Retinal pigment epithelial cell (primary cell): ENCODE measurements at places on chromosomes 5 and 9.

GRCh38 chr9:86052556-86053468 lies 46.5 kb downstream of the GOLM1 start:
- no peak for DNase-seq

DNA sequence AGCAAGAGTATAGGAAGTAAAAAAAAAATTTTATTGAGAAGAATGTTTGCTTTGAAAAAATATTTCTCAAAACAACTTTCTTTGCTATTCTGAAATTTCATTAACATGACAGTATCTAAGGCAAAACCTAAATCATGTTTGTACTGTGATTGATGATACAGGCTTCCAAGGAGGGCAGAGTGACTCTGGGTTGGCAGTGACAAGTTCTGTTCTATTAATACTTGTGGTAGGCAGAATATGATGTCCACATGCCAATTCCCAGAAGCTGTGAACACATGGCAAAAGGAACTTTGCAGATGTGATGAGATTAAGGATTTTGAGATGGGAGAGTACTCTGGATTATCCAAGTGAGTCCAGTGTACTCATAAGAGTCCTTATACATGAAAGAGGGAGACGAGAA lies 16.6 kb downstream of the CCDC125 start:
- DNase-seq: no peak

GRCh38 chr9:98807070-98807813 lies at the start of gene GALNT12:
GALNT12 (plus strand) TSS chr9:98807670; CDS start chr9:98807699, 29 bp downstream.
- DNase-seq: no peak

- no peak for DNase-seq
These were observed 111.6 kb downstream of the ARHGAP26 start for GRCh38 chr5:142881784-142882126.

GRCh38 chr5:5492087-5492933 lies 69.8 kb downstream of the ICE1 start:
- peak; percentile 9 for DNase-seq

- no peak for DNase-seq
These were observed 456.0 kb downstream of the PRDM9 start for GRCh38 chr5:23963449-23963848.

DNA sequence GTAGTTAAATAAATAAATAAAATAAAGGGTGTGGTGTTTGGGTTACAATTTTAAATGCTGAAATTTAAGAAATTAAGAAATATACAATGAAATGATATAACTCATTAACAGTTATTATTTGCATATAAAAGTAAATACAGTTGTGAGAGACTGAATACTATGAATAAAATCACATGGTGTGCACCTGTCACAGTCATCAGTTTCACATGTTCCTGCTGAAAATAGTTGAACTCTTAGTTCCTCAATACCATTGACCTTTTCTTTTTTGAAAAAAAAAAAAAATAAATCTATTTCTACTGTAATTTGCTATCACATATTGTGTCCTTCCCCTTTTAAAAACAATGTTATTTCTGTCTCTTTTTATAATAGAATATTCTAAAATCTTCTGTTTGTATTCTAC lies 130.9 kb upstream of the CHD1 start:
- DNase-seq: no peak

DNA sequence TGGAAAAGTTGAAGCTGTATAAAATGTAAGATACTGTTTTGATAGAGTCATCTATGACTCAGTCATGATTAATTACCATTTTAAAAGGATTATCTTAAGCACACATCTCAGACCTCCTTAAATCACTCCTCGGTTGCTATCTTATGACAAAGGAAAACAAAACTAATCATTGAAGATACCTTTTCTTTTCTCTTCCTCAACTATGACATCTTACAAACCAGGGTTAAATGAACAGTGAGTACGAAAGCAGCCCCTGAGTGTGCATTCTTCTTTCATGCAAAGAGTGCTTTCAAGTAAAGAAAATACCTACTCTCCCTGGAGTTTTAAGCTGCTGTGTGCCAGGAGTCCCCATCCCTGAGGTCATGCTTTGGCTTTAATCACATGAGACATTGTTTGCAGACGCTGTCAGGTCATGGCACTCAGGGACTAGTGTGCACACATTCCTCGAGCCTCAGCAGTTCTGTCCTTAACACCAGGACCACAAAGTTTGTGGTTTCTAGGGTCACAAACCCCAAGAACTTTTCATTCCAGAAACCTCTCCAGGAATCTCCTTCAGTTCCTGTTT lies 86.7 kb upstream of the ICE1 start:
- DNase-seq: peak; percentile 99

DNA sequence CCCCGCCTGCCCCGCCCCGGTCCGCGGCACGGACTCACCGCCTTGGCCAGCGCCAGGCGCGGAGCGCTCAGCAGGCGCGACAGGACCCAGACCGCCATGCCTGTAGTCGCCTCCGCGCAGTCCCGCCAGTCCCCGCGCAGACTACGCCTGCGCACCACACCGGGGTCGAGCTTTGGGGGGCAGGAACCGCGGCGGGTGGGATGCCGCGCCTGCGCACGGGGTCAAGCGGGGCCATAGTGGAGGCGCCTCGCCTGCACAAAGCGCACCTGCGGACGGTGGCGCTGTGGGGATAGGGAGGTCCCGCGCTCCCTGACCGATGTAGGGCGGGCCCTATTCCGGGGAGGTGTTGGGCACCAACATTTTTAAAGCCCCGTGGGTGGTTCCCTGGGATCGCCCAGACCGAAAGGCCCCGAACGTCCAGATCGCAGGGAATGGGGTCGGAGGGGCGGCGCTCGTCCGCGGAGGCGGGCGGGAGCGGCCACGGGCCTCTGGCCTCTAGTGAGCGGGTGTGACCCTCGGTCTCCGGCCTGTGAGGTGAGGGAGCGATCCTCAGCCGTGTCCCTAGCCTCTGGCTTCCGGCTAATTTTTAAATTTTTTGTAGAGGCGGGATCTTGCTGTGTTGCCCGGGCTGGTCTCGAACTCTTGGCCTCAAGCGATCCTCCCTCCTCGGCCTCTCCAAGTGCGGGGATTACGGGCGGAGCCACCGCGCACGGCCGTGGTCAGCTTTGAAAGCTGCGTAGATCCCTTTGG lies 70.8 kb upstream of the LPCAT1 start:
- DNase-seq: peak; percentile 37

DNA sequence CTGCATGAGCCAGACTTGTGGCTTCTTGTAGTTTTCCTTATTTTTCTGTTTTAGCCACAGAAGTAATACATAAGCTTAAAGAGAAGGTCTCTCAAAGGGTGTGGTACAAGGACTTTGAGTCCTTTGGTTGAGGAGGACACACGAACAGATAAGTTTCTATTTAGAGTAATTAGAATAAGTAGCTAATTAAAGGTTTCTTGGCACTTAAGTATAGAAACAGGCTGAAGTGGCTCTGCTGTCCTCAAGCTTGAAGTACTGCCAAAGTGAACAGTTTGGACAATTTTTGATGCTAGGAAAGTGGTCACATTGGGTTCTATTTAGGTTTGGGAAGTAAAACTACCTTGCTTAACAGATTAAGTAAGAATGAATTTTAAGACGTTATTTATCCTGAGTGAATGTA lies 278.3 kb upstream of the MPDZ start:
- DNase-seq: no peak
